Heart left ventricle (tissue), 16 donors: ENCODE measurements at places on chromosomes 5 and 9. TPM values are rescaled to one million over a fixed set of nuclear protein-coding genes. Genes with fewer than 3 reads are reported as not detected.

Gene ZFP37
- polyA plus RNA-seq = 1.1 TPM

Gene OMD
- polyA plus RNA-seq = 2.6 TPM

Gene TMC1
- not detected for polyA plus RNA-seq

Gene NRARP
- 1.6 TPM for polyA plus RNA-seq

Gene C5orf34
- polyA plus RNA-seq = 0.54 TPM

Gene UIMC1
- 14.8 TPM for polyA plus RNA-seq

Gene SHISAL2B
- not detected for polyA plus RNA-seq

Gene LHX3
- polyA plus RNA-seq = not detected

Gene MEIKIN
- polyA plus RNA-seq = not detected

Gene ROPN1L
- polyA plus RNA-seq = 0.14 TPM

Gene PCDHB4
- 0.30 TPM for polyA plus RNA-seq

Gene ADAMTS16
- polyA plus RNA-seq = not detected

Gene ECSCR
- 18.1 TPM for polyA plus RNA-seq

Gene ADRA1B
- polyA plus RNA-seq = 3.9 TPM

Gene GRPEL2
- 5.1 TPM for polyA plus RNA-seq

Gene OR1L4
- not detected for polyA plus RNA-seq

Gene TPD52L3
- polyA plus RNA-seq = not detected

Gene KCNIP1
- not detected for polyA plus RNA-seq

Gene DBH
- not detected for polyA plus RNA-seq

Gene CA9
- 0.54 TPM for polyA plus RNA-seq

Gene DPYSL3
- 20.6 TPM for polyA plus RNA-seq

Gene SLC36A2
- 0.03 TPM for polyA plus RNA-seq

Gene SLIT3
- polyA plus RNA-seq = 2.3 TPM

Gene KCNV2
- polyA plus RNA-seq = not detected

Gene JADE2
- polyA plus RNA-seq = 17.1 TPM

Gene APC
- 3.8 TPM for polyA plus RNA-seq

Gene PGM5
- polyA plus RNA-seq = 41.4 TPM

Gene ADGRV1
- not detected for polyA plus RNA-seq

Gene PPP3R2
- not detected for polyA plus RNA-seq

Gene GLRA1
- not detected for polyA plus RNA-seq

Gene IL33
- 12.4 TPM for polyA plus RNA-seq
